Subcutaneous preadipocyte (primary cell): ENCODE measurements at places on chromosomes 3 and 15. TPM values are rescaled to one million over a fixed set of nuclear protein-coding genes. Genes with fewer than 3 reads are reported as not detected.

Gene ADAMTS7
- total RNA-seq = 12.1 and 19.0 TPM in 2 replicates

Gene ROPN1
- total RNA-seq = not detected in 2 replicates

Gene C3orf49
- not detected in 2 replicates for total RNA-seq

Gene ACOX2
- 13.1 and 28.7 TPM in 2 replicates for total RNA-seq

Gene TNFSF10
- total RNA-seq = 0.20 and 0.73 TPM in 2 replicates

Gene TMEM108
- under 0.01 TPM in 1 of 2 replicates, not detected in the other for total RNA-seq

Gene CEMIP
- total RNA-seq = 1.4 and 8.5 TPM in 2 replicates

Gene SUSD5
- total RNA-seq = 1.1 and 2.9 TPM in 2 replicates

Gene AADACL2
- not detected in 2 replicates for total RNA-seq
